Posterior vena cava (tissue), 2 donors: ENCODE measurements at places on chromosomes 12 and 14. TPM values are rescaled to one million over a fixed set of nuclear protein-coding genes. Genes with fewer than 3 reads are reported as not detected.

Gene TC2N
- 12.7 TPM for total RNA-seq

Gene LRP1
- total RNA-seq, result 757 TPM

DNA sequence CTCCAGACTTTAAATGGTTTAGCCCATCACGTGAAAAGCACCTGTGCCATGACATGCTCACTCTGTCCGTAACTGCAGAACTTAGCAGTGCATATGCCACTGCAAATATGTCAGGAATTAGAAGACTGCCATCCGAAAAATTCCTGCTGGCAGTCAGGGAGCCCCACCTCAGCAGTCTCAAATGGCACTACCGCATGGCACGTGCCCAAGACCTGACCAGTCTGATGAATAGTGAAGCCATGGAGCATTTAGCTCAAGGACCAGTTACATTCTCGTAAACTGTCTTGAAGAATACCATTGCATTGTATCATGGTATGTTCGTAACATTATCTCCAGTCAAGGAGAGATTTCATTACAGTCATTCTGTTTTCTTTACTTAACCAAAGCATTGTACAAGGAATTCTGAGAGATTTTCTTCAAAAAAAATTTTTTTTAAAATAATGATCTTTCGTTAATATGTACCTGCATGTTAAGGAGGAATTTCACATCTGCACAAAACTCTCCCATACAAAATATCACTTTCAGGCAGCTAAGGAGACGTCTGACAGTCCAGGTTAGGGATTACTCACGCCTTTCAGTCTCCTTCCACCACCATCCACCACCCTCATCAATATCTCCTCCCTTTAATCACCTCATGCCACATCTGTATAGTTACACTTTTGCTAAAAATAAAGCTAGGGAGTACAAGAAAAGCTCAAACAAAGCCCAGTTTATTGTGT lies 138.5 kb downstream of the ANO2 start:
- no peak for DNase-seq

DNA sequence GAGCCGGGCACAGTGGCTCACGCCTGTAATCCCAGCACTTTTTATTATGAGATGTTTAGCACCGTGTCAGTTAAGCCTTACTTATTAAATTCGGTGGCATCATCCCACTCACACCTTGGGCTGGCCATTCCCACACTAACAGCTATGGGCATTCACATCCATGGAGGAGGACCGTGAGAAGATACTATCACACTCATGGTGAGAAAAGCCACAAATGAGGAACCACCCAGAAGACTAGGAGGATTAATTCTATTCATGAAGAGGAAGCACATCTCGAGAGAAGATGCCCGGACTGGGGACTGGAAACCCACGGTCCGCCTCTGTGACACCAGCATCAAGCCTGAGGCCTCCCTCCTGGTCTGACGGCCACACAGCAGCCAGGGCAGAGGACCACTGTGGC lies 4.9 kb downstream of the CDC42BPB start:
- DNase-seq, result no peak

DNA sequence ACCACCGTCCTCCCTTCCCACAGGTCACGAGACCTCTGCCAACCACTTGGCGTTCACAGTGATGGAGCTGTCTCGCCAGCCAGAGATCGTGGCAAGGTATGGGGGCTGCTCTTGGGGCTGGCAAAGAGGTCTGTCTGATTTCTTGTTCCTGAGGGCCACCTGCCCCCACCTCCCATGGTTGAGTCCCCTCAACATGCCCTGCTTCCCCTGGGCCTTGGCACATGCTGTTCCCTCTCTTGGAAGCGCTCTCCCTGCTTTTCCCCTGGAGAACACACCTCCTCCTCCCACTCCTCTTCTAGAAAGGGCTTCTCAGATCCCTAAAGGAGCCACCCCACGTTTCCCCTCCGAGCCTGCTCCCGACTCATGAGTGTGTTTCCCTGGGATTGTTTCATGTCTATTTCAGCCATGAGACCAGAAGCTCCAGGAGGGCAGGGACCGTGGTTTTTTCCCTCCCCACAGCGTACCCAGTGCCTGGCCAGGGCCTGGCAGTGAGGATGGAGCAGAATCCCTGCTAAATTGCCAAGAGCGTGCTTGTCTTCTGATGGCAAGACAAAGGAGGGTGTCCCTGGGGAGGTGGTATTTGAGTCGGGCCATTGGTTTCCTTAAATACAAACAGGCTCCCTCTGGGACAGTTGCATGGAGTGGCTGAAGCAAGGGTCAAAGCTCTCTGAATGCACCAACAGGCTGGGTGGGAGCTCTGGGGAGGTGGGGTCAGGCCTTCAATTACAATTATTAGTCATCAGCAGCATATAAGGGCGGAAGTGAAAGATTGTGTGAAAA lies 34.1 kb downstream of the CYP46A1 start:
- DNase-seq, result no peak

DNA sequence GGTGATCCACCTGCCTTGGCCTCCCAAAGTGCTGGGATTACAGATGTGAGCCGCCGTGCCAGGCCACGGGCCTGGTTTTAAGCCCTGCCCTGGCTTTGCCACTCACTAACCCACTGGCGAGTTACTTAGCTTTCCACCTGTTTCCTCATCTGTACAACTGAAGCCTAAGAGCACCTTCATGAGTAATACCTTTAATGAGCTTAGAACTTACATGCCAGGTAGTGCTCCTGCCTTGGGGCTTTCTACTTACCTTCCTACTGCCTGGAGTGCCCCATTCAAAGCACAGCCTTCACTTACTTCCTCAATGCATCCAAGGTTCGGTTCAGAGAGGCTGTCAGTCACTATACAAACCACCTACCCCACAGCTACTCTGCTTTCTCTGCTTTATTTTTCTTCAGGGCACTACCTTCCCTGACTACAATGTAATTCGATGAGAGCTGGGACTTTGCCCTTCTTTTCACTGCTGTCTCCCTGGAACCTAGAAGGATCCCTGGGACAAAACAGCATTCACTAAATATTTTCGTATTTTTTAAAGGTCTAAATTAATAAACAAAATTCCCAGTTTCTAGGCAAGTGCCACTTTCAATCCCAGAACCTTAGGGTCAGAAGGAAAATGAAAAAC lies 13.8 kb downstream of the ZCCHC8 start:
- no peak for DNase-seq

DNA sequence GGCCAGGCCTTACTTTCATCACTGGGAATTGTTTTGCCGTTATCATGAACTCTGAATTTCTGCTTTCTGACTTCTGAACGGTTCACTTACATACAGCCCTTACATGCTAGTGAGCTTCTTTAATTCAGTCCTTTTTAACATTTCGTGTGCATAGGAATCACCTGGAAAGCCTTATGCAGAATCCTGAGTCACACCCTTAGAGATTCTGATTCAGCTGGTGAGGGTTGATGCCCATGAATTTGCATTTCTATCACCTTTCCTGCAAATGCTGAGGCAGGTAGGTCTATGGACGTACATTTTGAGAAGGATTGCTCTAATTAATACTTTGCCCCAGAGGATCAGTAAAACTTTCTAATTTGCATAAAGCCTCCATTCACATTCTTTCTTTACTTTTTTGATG lies 44.0 kb downstream of the PPHLN1 start:
- no peak for DNase-seq
